Activated naive CD4-positive, alpha-beta T cell (primary cell): ENCODE measurements at places on chromosomes 1 and 21.

DNA sequence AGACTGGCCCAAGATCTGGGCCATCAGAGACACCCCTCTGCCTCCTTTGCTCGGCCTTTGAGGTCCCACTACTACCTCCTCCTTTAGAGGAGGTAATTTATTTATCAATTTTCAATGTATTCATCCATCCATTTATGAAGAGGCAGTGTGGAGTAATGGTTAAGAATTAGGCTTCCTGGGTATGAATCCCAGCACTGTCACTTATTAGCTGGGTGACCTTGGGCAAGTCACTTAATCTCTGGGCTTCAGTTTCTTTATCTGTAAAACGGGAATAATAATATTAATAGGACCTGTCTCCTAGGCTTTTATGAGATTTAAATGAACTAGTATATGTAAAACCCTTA is 1.7 kb downstream of the NR0B2 start:
- DNase-seq: no peak

- DNase-seq: no peak
Observed at GRCh38 chr1:185996211-185996610, 262.0 kb downstream of the HMCN1 start.

GRCh38 chr1:206526064-206526911 is 19.0 kb downstream of the RASSF5 start:
- no peak for DNase-seq

DNA sequence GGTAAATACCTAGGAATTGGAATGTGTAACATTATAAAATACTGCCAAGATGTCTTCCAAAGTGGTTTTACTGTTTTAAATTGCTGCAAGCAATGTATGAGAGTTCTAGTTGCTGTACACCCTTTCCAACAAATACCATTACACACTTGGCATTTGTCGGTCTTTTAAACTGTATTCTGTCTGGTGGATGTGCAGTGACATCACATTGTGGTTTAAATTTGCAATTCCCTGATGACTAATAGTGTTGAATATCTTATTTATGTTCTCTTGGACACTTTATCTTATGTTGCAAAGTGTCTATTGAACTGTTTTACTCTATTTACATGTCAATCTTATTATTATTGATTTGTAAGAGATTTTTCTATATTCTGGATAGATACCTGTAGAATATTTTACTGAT is 561.2 kb upstream of the B3GALT2 start:
- no peak for DNase-seq

- DNase-seq: peak; percentile 29
Observed at GRCh38 chr1:11784993-11785769, 20.6 kb downstream of the MTHFR start.

GRCh38 chr21:36881228-36881627 is 85.2 kb downstream of the HLCS start:
- no peak for DNase-seq

GRCh38 chr1:185448591-185449186 is 131.6 kb upstream of the IVNS1ABP start:
- DNase-seq: no peak

- DNase-seq: no peak
Observed at GRCh38 chr1:21324368-21325141, 34.3 kb upstream of the ECE1 start.

- DNase-seq: no peak
Observed at GRCh38 chr1:6414881-6415626, 4.7 kb downstream of the HES2 start.

DNA sequence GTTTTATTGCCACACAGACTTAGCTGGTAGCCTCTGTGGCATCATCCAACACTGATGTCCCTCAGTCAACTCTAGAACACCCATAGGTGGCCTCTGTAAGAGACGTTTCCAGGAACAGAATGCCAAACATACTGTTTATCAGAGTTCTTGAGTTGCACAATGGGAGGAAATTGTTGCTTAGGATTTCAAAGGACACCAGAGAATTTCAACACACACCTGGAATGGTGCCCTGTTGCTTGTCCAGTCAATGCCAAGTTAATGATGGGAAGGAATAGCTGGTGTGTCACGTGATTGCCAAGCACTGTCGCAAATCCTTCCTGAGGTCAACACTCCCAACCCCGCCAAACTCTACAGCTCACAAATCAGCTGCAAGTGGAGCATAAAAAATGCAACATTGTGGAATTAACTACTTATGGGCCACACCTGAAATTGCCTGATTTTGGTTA is 28.6 kb upstream of the DUSP23 start:
- DNase-seq: no peak

DNA sequence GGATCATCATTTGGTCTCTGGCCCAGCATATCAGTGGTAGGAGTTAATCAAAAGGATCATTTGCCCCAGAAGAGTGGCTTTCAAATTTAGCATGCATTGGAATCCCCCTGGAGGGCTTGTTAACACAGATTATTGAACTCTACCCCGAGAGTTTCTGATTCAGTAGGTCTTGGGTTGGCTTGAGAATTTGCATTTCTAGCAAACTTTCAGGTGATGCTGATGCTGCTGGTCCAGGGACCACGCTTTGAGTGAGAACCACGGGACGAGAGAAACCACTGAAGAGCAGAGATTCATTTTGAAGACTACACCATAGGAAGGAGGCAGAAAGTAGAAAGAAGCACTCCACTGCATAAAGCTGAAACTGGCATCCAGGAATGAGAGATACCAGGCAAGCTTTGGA is 81.3 kb upstream of the DUSP10 start:
- DNase-seq: no peak

GRCh38 chr21:44260791-44261631 is 686 bp downstream of the DNMT3L start:
- DNase-seq: no peak

DNA sequence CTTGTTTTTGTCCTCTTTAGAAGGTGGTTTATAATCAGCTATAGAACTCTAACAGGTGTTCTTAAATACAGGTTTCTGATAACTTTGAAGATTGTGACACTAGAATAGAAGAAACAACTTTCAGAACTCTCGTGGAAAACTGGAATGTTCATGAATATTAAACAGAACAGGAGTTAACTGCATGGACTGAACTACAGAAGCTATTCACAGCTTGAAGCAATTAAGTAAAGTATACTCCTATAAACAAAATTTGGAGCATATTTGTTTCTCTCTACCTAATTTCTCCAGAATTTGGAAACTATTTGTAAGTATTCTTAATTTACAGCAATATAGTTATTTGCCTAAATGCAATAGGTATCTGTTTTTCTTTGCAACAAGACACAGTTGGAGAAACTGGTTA is 824.8 kb downstream of the ADGRL2 start:
- DNase-seq: no peak

DNA sequence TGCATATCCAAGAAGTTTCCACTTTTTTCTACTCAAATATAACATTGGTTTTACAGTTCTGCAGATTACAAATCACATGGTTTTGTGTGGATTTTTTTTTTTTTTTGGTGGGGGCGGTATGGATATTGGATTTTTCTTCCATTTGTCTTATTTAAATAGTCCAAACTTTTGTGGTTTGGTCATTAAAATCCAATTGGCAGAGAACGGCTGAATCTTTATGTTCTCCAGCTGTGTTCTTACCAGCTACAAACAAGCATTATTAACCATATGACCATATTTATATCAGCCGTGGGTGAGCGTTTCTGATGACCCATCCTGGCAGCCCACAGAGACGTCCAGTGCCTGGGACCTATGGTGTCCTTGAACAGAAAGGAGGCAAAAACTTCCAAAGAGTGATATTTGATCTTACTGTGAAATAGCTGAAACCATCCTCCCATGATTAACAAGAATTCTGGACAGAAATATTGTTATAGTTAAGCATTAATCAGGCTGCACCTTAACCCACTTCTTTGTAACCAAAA is 200.4 kb downstream of the LYPLAL1 start:
- no peak for DNase-seq

GRCh38 chr1:15186846-15187151 is 33.3 kb downstream of the TMEM51 start:
- DNase-seq: no peak

DNA sequence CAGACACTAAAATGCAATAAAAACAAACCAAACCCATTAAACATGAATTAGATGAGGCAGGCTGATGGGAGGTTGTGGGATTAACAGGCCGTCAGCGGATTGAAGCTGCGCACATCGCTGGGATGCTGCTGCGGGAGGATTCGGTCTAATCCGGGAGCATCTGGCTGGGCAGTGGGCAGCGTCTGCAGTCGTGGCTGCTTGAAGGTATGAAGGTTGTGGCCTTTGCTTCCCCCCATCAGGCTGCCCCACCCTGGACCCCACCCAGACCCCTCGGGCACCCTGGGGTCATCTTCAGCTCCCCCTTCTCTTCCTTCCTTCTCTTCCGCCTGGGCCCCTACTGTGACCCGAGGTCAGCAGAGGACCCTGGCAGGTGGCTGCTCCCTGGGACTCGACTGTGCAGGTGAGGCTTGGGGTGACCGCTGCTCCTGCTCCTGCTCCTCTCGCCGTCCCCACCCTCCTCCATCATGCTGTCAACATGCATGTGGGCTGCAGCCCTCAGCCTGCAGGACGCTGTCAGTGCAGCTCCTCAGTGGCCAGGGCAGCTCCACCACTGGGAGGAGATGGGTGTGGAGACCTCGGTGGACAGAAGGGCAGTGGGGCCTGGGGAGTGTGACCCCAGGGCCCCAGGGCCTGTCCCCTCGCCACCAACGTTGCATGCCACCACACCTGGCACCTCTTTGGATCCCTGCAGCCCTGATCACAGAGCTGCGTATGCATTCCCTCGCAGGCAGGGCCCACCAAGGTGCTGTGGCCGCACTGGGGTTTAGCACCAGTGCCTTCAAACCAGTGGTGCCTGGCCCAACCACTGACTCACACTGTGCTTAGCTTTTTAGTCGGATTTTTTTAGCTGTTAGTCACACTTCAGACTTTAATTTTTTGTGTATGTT is 112.2 kb upstream of the COL6A1 start:
- DNase-seq: no peak

DNA sequence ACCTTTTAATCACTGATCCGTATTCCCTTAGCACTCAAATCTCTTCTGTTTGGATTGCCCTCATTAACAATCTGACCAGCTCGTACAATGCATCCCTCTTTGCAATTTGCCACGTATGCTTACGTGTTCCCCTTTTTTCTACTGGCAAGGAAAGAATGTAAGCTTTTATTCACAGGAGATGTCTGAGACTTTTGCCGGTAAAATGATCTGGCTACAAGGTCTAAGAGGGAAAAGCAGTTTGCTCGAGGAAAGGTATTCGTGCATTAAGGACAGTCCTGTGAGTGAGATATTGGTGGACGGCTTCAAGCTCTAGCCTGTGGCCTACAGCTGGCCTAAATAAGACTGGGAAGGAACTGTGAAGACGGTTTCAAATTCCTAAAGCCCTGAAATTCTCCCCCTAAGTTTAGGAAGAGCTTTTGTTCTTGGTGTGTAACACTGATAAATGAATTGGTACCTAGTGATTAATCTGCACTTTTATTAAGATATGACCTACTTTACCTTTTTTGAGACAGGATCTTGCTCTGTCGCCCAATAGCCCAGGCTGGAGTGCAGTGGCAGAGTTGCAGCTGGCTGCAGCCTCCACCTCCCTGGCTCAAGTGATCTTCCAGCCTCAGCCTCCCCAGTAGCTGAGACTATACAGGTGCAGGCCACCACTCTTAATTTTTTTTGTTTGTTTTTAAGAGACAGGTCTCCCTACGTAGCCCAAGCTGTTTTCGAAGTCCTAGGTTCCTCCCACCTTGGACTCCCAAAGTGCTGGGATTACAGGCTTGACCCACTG is 895 bp upstream of the UBR4 start:
- no peak for DNase-seq

- no peak for DNase-seq
Observed at GRCh38 chr1:48674641-48675040, 102.0 kb downstream of the BEND5 start.

- DNase-seq: no peak
Observed at GRCh38 chr1:216723274-216723780, at the start of gene ESRRG. ESRRG (minus strand) TSS chr1:216723429; CDS start chr1:216723299, 130 bp downstream.

GRCh38 chr1:201309416-201309815 is 26.1 kb downstream of the PKP1 start:
- DNase-seq: no peak

DNA sequence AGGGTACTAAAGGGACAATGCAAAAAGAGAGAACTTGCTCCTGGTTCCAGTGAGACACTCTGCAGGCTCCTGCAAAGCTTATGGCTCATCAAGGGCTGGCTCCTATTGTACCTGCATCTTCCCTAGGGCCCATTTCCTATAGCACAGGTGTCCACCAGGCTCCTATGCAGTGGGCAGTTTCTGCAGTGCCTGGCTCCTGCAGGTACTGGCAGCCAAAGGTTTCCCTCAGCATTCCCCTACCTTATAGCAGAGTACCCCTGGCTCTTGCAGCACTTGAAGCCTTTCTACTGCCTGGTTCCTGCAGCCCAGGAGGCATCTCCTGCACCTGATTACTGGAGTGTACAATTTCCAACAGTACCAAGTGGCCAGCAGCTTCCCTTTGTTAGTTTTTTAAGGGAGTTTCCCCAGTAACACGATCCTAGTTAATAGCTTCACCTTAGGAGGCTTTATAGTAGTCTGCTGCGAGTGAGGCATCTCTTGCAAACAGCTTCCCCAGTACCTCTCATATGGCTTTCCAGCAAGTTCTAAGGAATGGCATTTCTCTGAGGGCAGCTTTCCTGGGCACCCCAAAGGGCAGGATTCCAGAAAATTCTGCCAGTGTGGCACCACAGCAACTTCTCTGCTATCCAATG is 141.7 kb downstream of the DENND1B start:
- no peak for DNase-seq
